CD4-positive, alpha-beta T cell treated with Interferon alpha-2 for 1 hour (primary cell): ENCODE measurements at places on chromosomes 3 and 15.
A peak's percentile ranks its signal among the peaks of the same experiment; 100 is the strongest.

- no peak for DNase-seq
These were observed 335.2 kb downstream of the GAP43 start for GRCh38 chr3:115958526-115958925.

DNA sequence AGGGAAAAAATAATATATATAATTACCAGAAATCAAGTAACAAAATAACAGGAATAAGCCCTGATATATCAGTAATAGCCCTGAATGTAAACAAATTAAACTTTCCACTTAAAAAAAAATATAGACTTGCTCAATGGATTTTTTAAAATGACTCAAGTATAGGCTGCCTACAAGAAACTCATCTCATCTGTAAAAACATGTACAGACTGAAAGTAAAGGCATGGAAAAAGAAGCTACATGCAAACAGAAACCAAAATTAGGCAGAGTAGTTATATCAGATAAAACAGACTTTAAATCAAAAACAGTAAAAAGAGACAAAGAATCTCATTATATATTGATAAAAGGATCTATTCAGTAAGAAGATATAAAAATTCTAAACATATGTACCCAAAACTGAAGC, 82.4 kb upstream of the STT3B start:
- DNase-seq: no peak

GRCh38 chr3:190533511-190534281, 19.8 kb downstream of the IL1RAP start:
- DNase-seq: no peak

DNA sequence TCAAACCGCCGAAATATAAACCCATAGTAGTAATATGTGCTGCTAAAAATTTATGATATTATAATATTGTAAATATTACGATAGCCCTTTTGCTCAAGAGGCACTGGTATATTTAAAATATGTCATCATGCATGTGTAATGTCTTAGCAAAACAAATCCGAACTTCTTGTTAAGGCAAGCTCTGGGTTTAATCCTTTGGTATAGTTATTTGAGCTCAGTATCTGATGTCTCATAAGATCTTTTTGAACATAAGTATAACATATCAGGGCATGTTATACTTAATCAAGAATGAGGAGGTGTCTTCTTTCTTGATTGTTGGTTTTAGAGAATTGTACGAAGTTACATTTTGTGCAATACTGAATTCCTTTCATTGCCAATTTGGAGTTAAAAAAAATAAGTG, 154.1 kb upstream of the CBLB start:
- DNase-seq: no peak

- no peak for DNase-seq
These were observed 8.8 kb upstream of the A4GNT start for GRCh38 chr3:138140940-138141339.

- no peak for DNase-seq
These were observed 42.4 kb downstream of the TNIK start for GRCh38 chr3:171417813-171418212.

- DNase-seq: peak; percentile 52
These were observed at the start of gene CLDN1 for GRCh38 chr3:190321789-190322603. CLDN1 (minus strand) TSS chr3:190322446; CDS start chr3:190322206, 240 bp downstream.

DNA sequence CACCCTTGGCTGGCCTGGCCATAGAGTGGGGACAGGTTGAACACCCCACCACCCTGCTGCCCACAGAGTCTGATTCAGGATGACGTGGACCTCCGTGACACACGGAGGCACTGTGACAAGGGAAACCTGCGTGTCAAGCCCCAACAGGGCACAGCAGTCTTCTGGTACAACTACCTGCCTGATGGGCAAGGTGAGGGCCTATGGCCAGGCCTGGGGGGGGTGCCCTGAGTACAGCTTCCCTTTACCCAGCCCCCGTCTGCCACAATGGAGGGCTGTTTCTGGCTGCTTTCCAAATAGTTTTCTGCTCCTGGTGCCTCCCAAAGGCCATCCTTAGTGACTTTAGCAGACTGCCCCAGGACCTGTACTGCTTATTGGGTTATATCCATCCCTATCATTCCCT, 1.2 kb upstream of the WDR6 start:
- no peak for DNase-seq

DNA sequence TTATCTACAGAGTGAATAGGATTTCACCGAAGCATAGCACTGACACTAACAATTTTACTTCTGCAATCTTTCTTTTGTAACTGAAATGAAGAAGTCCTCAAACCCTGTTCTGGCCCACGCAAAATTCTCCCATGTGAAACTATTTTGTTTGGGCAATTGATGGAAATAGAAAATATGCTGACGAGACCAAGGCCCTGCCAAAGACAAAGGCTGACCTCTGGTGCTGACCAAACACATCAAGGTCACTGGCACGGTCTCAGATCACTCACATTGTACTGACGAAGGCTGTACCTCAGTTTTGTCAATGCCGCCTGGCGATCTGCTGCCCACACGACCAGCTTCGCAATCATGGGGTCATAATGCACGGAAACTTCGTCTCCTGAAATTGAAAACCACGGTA, 58.4 kb upstream of the DCUN1D1 start:
- DNase-seq: no peak

- peak; percentile 27 for DNase-seq
These were observed 824 bp upstream of the CILP start for GRCh38 chr15:65212097-65212496.

- DNase-seq: no peak
These were observed 50.8 kb downstream of the KCNH8 start for GRCh38 chr3:19199131-19199530.

GRCh38 chr3:13479332-13479581, 849 bp upstream of the HDAC11 start:
- no peak for DNase-seq

GRCh38 chr3:49456466-49456865, 13.6 kb upstream of the DAG1 start:
- no peak for DNase-seq

DNA sequence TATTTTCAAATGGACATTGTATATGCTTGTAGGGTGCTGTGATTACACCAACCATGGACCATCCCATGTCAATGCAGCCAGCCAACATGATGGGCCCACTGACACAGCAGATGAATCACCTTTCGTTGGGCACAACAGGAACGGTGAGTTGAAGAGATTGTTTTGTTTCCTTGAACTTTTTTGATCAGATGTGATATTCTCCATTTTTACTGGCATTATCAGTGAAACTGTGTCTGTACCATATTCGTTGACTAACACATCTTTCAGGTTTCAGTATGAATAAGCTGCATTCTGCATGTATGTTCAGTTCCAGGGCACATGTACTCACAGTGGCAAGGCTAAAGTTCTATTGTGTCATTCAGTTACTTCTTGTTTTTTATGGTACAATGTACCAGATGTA, 655.2 kb downstream of the RBMS3 start:
- DNase-seq: no peak

DNA sequence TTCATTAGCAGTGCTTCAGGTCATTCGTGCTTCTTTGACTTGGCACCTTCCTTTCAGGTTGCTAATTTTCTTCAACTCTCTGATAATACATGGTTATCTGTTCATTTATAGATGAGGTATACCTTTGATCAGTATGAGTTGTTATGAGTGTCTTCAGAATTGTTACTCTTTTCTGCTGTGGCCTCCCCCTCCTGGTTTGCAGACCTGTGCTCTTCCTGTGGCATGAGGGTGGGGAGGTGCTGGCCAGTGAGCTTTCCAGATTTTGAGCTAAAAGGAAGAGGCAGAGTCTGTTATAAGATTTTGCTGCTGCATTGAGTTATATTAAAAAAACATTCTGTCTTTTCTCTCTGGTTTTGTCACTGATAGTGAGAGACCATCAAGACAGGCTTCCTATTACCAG, 30.8 kb upstream of the GOLGA6L9 start:
- DNase-seq: no peak

DNA sequence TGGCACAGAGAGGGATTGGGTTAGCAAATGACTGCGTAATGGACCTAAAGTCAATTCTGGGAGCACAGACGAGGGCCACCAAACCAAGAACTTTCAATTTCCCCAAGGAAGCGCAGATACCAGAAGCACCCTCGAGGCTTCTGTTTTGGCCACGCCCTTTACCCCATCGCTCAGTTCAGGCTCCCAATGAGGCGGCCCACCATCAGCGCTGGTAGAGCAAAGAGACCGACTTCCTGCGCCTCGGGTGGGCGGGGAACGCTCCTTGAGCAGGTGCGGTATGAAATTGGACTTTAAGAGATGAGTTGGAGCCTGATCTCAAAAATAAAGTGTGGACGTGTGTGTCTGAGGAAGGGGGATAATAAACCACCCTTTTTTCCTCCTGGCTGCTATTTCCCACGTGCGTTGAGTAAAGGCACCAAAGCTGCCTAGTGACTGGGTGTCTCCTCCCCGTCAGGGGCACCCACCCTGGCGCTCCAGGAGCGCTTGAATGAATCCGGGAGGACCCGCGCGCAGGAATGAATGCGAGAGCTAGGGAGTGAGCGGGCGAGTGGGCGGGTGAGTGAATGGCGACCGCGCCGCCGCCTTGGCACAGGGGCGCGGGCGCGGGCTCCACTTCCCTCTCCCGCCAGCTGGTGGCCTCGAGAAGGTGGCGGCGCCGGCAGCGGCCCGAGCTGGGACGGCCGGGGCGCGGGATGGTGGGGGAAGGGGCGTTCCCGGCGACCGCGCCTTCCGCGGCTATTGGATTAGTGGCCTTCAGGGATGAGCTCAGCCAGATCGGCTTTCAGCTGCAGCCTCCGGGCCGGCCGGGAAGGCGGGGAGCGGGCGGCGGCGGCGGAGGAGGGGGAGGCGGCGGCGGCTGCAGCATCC, at the start of gene SPSB4:
Gene SPSB4, plus strand, starts transcription at position 772 of the 867 bp plus-strand sequence. CDS start 14,758 bp downstream, outside the sequence.
- no peak for DNase-seq

- DNase-seq: no peak
These were observed 3.8 kb downstream of the CALML4 start for GRCh38 chr15:68201153-68201878.

GRCh38 chr3:43348852-43349574, 62.7 kb downstream of the SNRK start:
- no peak for DNase-seq
